Caco-2 (cell line): ENCODE measurements at places on chromosomes 7 and 10. TPM values are rescaled to one million over a fixed set of nuclear protein-coding genes. Genes with fewer than 3 reads are reported as not detected.

Gene CYP26A1
- 0.82 and 0.93 TPM in 2 replicates for total RNA-seq

Gene TLL2
- total RNA-seq, result 0.14 TPM in 1 of 2 replicates, not detected in the other

Gene GPER1
- 0.25 TPM in 1 of 2 replicates, not detected in the other for total RNA-seq

Gene GPR37
- total RNA-seq, result 0.50 and 0.77 TPM in 2 replicates

Gene HOXA10
- 7.8 and 9.5 TPM in 2 replicates for total RNA-seq

Gene ACHE
- total RNA-seq, result 16.5 and 19.0 TPM in 2 replicates

Gene TMEM178B
- 0.02 and 0.11 TPM in 2 replicates for total RNA-seq

Gene VSIR
- 41.9 and 44.0 TPM in 2 replicates for total RNA-seq

Gene OR2A1
- total RNA-seq, result not detected in 2 replicates

Gene MYOZ1
- 0.35 and 0.52 TPM in 2 replicates for total RNA-seq

Gene SLC25A13
- total RNA-seq, result 100 and 102 TPM in 2 replicates

Gene FOXI2
- total RNA-seq, result not detected in 2 replicates

Gene TNS3
- total RNA-seq, result 252 and 263 TPM in 2 replicates

Gene OAT
- 312 and 316 TPM in 2 replicates for total RNA-seq

Gene SPAM1
- not detected in 2 replicates for total RNA-seq

Gene MRC1
- 0.05 TPM in 2 replicates for total RNA-seq

Gene NODAL
- total RNA-seq, result 0.59 and 1.3 TPM in 2 replicates

Gene CYP17A1
- not detected in 2 replicates for total RNA-seq

Gene TPK1
- 72.0 and 86.6 TPM in 2 replicates for total RNA-seq
